ENCODE measurements at places on chromosomes 1 and 21. TPM values are rescaled to one million over a fixed set of nuclear protein-coding genes. Genes with fewer than 3 reads are reported as not detected.

DNA sequence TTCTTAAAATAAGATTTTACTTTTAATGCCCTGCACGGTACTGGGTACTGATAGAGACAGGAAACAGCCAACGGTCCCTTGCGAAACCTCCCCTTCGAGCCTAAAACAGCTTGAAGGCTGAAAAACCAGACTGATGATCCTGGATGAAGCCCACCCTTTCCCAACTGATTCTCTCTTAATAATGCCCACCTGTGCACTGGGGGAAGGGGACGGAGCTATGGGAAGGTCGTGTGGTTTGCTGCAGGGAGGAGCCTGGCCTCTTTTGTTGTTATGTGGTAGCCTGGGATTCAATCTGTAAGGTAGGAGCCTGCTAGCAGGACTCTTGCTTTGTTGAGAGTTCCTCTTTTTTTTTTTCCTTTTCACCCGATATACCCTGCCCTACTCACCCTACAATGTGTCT lies 25.6 kb downstream of the SAMSN1 start:
- no peak for DNase-seq

DNA sequence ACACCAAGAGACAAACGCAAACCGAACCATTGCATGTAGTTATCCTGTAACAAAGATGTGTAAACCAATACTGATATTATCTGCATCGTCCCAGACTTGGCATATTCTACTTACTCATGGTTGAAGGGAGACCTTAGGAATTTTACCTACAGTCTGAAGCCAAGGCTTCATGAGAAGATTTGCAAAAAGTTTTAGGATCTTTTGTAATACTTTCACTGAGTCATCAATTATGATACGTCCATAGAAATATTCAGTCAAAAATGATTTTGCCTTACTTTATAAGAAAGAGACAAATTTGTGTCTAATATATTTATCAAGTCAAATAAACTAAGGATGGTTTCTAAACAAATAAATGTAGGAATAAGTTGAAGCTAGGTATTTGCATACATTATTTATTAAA lies 1176.1 kb upstream of the ADGRL2 start:
- no peak for DNase-seq

- no peak for DNase-seq
These were observed 95.7 kb downstream of the GLIS1 start for GRCh38 chr1:53643041-53643880.

Gene PTPN22
- total RNA-seq: 66.2 TPM

Gene CHIA
- not detected for total RNA-seq

Gene PGLYRP3
- not detected for total RNA-seq

All from activated T-helper 1 cell treated with anti-CD3 and anti-CD28 coated beads, Interleukin-12 subunit alpha, Interleukin-12 subunit beta, Interleukin-2, Interleukin-4 antibody, amounts not matched to agents 30 ng/mL and 10 ng/mL and 1 ng/mL, durations not matched to agents 14 hours and 24 hours and 36 hours (primary cell).